Midbrain (tissue), 1 donor: ENCODE measurements at places on chromosomes 3 and 15.

DNA sequence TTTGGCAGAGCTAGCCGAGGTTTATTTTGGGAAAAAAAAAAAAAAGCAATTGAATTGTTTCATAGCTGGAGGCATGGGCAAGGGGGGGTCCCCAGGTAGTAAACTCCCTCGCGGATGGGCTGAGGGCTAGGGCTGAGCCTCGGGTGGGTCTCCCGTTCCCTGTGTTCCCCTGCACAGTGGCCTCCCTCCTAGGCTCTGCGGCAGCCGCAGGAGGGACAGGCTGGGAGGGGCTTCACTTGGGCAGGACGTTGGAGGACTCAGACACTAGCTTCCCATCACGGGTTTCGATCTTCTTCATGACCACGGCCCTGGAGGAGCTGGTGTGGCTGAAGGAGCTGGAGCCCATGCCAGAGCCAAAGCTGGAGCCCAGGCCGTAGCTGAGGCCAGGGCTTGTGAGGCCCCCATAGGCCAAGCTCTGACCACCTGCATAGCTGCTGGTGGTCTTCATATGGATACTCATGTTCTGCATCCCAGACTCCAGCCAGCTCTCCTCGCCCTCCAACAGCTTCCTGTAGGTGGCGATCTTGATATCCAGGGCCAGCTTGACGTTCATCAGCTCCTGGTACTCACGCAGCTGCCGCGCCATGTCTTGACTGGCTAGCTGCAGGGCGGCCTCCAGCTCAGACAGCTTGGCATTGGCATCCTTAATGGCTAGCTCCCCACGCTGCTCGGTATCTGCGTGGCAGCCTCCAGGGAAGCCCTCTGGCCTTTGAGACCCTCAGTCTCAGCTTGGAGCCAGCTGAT lies 64.0 kb upstream of the CDAN1 start:
- no peak for DNase-seq

- no peak for DNase-seq
These were observed 382 bp upstream of the POMGNT2 start for GRCh38 chr3:43106293-43106628.

DNA sequence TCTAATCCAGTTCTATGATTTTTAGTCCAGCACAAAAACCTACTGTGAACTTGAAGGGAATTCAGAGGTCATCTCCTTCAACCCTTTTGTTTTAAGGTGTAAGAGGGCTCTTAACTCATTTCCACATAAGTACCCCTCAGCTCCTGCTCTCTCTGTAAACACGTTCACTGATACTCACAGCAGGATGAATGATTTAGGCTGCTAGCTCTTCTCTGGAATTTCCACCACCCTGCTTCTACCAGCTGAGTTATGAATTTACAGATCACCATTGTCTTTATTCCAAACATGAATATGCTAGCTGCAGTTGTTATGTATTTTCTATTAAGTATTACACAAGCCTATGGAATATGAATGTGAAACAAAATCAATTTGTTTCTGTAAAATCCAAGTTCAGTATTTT lies 101.3 kb upstream of the NANOGP8 start:
- no peak for DNase-seq

GRCh38 chr15:67396114-67396513 lies 124.8 kb upstream of the C15orf61 start:
- DNase-seq: peak; percentile 39

DNA sequence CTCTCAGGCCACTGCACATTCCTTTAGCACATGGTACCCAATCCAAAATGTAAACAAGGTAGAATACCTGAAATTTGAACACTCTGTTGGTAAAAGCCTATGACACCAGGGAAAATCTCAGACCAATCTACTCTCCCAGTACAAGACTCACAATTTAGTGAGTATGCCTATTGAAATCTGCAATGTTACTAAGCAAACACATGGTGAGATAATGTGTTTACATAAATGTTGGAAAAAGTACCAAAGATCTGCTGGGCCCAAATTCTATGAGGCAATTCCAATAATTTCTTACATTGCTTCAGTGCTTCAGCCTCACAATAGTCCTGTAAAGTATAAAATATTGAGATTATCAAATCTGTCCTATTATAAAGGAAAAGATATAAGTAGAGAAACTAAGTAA lies 536.1 kb downstream of the PYDC2 start:
- no peak for DNase-seq

- no peak for DNase-seq
These were observed 26.5 kb downstream of the IQSEC1 start for GRCh38 chr3:13046569-13047274.

- DNase-seq: no peak
These were observed 47.7 kb upstream of the HERC1 start for GRCh38 chr15:63881431-63881830.

GRCh38 chr3:7428206-7428718 lies 567.3 kb downstream of the GRM7 start:
- no peak for DNase-seq

GRCh38 chr3:194212161-194212844 lies 76.4 kb downstream of the HES1 start:
- DNase-seq: no peak

DNA sequence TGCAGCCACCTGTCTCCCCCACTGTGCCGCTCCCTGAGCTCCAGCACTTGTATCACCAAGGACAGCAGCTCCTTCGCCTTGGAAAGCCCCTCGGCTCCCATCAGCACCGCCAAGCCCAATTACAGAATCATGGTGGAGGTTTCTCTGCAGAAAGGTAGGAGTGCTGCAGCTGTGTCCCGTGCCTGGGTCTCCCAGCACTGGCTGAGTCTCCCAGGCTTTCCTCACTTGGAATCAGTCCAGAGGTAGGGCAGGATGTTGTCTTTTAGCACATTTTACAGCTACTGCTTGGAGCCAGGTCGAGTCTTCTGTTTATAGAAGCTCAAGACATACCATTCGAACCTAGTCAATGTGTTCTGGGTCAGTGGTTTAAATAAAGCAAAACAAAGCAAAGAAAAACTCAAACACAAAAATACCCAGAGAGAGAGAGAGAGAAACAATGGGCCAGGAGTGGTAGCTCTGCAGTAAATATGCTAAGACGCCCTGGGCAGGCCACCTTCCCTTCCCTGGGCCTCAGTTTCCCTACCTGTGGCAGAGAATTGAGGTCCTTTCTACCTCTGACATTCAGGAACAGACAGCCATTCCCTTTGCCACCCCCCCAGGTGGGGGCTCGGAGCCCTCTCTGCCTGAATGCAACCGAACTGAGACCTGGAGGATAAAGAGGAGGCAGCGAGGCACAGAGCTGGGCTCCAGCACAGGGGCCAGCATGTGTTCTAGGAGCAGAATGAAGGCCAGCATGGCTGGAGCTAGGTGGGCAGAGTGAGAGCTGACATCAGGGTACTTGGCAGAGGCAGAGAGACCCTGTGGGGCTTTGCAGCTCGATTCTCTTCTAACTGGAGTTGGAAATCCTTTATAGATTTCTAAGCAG lies 44.1 kb downstream of the STARD5 start:
- DNase-seq: no peak

- DNase-seq: no peak
These were observed 1200.4 kb upstream of the EPHA6 start for GRCh38 chr3:95613993-95614392.

DNA sequence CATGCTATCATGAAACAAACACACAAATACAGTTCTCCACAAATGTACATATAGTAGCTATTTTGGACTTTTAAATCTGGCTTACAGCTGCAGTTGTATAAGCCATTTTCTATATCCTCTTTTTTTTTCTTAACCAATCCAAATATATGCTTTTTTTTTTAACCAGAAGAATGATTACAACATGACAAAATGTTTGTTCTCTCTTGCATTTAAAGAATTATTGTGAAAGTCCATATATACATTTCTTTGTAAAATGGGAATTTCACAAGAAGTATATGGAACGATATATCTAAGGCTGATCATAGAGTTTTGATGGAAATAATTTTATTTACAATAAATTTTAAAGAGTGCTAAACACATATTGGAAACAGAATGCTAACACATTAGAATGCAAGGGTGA lies 95.6 kb downstream of the CD200R1L start:
- no peak for DNase-seq

DNA sequence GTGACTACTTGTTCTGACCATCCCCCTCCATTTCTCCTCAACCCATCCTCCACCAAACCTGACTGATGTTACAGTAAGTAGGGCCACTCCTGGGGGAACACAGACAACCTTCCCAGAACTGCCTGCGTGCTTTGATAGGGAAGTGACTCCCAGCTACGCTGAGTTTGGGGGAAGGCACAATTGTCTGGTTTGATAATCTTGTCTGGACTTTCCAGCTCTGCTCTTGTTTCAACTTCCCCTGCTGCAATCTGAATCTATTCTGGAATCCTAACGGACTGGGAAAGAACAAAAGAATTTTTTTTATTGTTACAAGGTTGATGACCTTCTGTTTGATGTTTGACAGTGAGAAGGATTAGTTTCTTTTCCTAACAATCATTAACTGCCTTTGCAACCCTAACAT lies 895.6 kb downstream of the ROBO1 start:
- DNase-seq: no peak

- DNase-seq: no peak
These were observed 23.4 kb upstream of the NOX5 start for GRCh38 chr15:68990992-68991500.
